ENCODE measurements at places on chromosomes 4 and X. TPM values are rescaled to one million over a fixed set of nuclear protein-coding genes. Genes with fewer than 3 reads are reported as not detected.

The GABRA4 gene
- total RNA-seq: 0.19 TPM

The SUPT20HL1 gene
- 0.15 TPM for total RNA-seq

The PCDH10 gene
- total RNA-seq: 23.0 TPM

The BEX1 gene
- 0.48 TPM for total RNA-seq

The FATE1 gene
- total RNA-seq: not detected

The RAB9B gene
- total RNA-seq: 6.5 TPM

The PAGE2 gene
- not detected for total RNA-seq

The KDR gene
- 18.8 TPM for total RNA-seq

The MPC1L gene
- total RNA-seq: not detected

The GPR50 gene
- total RNA-seq: not detected

The MMGT1 gene
- total RNA-seq: 33.1 TPM

- H3K27ac ChIP-seq: no peak overlapping the region
- no peak overlapping the region for H3K4me3 ChIP-seq
- no peaks in the 10 kb centered on the region for H3K27me3 ChIP-seq
- peaks cover 7% of the 10 kb centered on the region for H3K4me1 ChIP-seq
These were observed 31.4 kb downstream of the SH3RF1 start for GRCh38 chr4:169239221-169239905.

- no peaks in the 10 kb centered on the region for H3K27me3 ChIP-seq
- H3K36me3 ChIP-seq: no peaks in the 10 kb centered on the region
- no peak overlapping the region for H3K27ac ChIP-seq
- peaks cover 3% of the 10 kb centered on the region for H3K4me1 ChIP-seq
These were observed 15.1 kb downstream of the RAPGEF2 start for GRCh38 chr4:159117968-159118367.

- no peaks in the 10 kb centered on the region for H3K36me3 ChIP-seq
- no peaks in the 10 kb centered on the region for H3K4me1 ChIP-seq
- H3K27ac ChIP-seq: no peak overlapping the region
- no peaks in the 10 kb centered on the region for H3K27me3 ChIP-seq
These were observed 27.0 kb upstream of the RAB28 start for GRCh38 chr4:13511101-13511500.

GRCh38 chr4:88792268-88792781, 94.7 kb upstream of the NAP1L5 start:
- DNase-seq: no peak
- H3K27me3 ChIP-seq: no peaks in the 10 kb centered on the region
- H3K4me1 ChIP-seq: peaks cover 3% of the 10 kb centered on the region
- peaks cover 3% of the 10 kb centered on the region for H3K36me3 ChIP-seq
- no peak overlapping the region for H3K4me3 ChIP-seq

DNA sequence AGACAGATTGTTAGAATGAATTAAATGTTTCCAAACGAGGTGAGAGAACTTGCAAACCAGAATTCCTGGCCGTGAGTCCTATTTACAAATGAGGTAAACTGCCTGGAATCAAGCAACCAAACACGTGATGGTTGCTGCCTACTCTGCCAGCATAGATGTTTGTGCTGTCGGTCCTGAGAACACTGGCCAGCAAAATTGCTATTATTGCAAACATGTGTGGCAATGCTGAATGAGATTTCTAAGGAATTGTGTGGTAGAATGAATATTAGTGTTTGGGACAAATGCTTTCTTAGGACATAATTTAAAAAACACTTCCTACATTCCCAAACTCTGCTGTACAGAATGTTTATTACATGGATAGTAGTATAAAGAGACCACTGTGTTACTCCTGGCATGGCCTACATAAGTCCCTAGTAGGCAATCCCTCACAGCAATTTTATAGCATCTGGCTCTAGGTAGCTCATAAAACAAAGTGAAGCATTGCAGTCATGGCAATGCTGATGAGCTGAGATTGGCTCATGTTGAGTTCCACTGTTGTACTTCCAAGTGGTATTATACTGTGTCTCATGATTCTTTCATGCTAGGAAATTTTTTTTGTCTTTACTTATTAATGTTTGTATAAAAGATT, 605.2 kb upstream of the EPHA5 start:
- no peak overlapping the region for H3K27ac ChIP-seq
- H3K4me1 ChIP-seq: no peaks in the 10 kb centered on the region
- DNase-seq: no peak
- H3K4me3 ChIP-seq: no peak overlapping the region
- no peaks in the 10 kb centered on the region for H3K36me3 ChIP-seq
- no peaks in the 10 kb centered on the region for H3K27me3 ChIP-seq

- no peaks in the 10 kb centered on the region for H3K27me3 ChIP-seq
- H3K4me3 ChIP-seq: peak overlapping the region; percentile 13
- no peaks in the 10 kb centered on the region for H3K36me3 ChIP-seq
- DNase-seq: peak; percentile 48
- H3K4me1 ChIP-seq: no peaks in the 10 kb centered on the region
These were observed 1.1 kb upstream of the FGF16 start for GRCh38 chrX:77446029-77446585.

GRCh38 chrX:66203114-66203513, 39.1 kb downstream of the HEPH start:
- H3K4me1 ChIP-seq: no peaks in the 10 kb centered on the region
- H3K27me3 ChIP-seq: no peaks in the 10 kb centered on the region
- H3K4me3 ChIP-seq: no peak overlapping the region
- no peaks in the 10 kb centered on the region for H3K36me3 ChIP-seq

- DNase-seq: no peak
- H3K4me3 ChIP-seq: no peak overlapping the region
- no peaks in the 10 kb centered on the region for H3K27me3 ChIP-seq
- H3K36me3 ChIP-seq: no peaks in the 10 kb centered on the region
- H3K27ac ChIP-seq: no peak overlapping the region
- H3K4me1 ChIP-seq: no peaks in the 10 kb centered on the region
These were observed 40.3 kb downstream of the ATP2B3 start for GRCh38 chrX:153557618-153558355.

DNA sequence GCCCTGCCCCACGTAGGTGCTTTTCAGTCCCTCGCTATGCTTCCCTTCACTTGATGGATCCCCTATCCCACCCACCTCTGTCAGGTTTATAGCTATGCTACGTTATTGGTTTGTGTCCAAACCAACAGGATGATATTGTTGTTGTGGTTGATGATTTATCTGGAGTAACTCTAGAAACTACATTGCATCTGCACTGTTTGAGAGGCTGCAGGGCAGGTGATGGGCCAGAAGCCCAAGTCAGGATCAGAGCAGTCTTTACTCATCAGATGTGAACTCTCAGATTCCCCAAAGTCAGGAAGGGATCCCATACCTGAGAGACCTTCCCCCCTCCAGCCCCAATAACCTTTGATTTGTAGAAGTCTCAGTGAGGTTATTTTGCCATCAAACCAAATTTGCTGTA, 34.7 kb downstream of the ARX start:
- no peaks in the 10 kb centered on the region for H3K36me3 ChIP-seq
- H3K4me1 ChIP-seq: no peaks in the 10 kb centered on the region
- no peak for DNase-seq
- no peak overlapping the region for H3K4me3 ChIP-seq
- no peaks in the 10 kb centered on the region for H3K27me3 ChIP-seq

DNA sequence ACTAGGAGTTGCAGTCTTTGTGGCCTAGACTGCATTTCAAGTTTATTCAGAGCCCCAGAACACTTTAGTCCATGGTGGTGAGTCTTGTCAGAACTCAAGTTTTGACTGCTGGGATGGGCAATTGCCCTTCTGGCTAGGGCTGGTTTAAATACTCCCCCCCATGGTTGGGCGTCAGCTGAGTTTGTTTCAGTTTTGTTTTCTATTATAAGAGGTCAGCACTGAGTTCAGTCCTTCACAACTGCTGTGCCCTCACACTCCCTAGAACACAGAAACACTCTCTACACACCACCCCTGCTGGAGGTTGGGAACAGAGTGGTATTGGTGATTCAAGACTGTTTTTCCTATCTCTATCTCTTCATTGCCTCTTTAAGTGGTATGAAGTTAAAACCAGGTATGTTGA, 217.0 kb downstream of the GUCY2F start:
- DNase-seq: no peak
- H3K36me3 ChIP-seq: no peaks in the 10 kb centered on the region
- H3K27ac ChIP-seq: no peak overlapping the region
- no peak overlapping the region for H3K4me3 ChIP-seq
- H3K27me3 ChIP-seq: no peaks in the 10 kb centered on the region

- no peak overlapping the region for H3K4me3 ChIP-seq
- no peaks in the 10 kb centered on the region for H3K27me3 ChIP-seq
- no peaks in the 10 kb centered on the region for H3K36me3 ChIP-seq
- no peaks in the 10 kb centered on the region for H3K4me1 ChIP-seq
- no peak overlapping the region for H3K27ac ChIP-seq
- DNase-seq: no peak
These were observed 18.9 kb upstream of the RASGEF1B start for GRCh38 chr4:81490403-81491160.

DNA sequence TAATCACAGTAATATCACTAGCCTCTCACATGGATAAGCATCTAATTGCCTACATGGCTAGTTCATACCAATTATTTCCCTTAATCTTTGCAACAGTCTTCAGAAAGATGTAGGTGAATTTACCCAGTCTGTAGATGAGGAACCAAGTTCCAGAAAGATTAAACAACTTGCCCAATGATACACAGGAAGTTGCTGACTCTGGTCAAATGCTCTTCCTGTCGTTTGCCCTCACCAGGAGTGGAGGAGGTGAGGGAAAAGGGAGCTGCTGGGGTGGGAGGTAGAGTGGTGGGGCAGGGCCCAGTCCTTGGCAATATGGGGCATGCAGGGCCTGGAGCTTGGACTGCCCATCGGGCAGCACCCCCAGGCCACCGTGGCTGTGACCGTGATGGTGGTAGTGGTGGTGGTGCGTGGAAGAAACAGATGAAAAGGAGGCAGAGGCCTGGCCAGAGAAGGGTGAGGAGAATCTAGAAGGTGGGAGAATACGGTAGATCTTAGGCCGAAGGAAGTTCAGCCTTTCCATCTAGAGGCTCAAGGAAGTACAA, 2.3 kb upstream of the KDM5C start:
- no peaks in the 10 kb centered on the region for H3K4me1 ChIP-seq
- H3K36me3 ChIP-seq: no peaks in the 10 kb centered on the region
- H3K4me3 ChIP-seq: no peak overlapping the region
- H3K27ac ChIP-seq: no peak overlapping the region
- H3K27me3 ChIP-seq: no peaks in the 10 kb centered on the region

DNA sequence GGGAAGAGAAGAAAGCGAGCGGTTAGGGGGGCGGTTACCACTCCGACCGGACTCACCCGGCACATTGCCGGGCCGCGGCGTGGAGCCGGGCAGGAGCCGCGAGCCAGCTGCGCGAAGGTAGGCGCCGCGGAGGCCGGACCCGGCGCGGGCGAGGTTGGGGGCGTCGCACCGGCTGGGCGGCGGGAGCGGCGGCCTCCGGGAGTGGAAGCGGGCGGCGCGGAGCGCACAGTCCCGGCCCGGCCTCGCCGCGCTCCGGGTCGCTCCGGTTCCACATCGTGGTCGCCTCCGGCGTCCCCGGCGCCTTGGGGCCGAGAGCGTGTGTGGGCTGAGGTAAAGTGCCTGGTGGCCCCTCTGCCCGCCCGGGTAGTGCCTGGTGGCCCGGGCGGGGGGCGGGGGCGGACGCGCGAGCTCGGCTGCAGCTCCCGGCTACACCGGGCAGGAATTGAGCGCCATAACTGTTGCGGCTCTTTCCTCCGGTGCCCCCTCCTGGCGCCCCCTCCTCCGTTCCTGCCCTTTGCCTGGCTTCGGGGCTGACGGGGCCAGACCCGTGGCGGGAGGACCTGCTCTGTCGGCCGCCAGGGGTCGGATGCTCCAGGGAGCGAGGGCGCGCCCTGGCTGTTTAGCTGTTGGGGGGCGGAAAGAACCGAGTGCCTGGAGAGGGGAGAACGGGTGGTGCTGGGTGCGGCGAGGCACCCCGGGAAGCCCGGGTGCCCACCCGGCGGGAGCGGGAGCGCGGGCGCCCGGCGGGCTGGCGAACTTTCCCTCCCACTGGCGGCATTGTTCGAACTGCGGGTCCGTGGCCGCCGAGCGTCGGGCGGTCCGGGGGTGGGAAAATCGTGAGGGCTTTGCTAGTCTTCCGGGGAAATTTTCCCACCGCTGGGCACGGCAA, 626 bp downstream of the JADE3 start:
- peak overlapping the region; percentile 61 for H3K27ac ChIP-seq
- no peaks in the 10 kb centered on the region for H3K27me3 ChIP-seq
- no peaks in the 10 kb centered on the region for H3K36me3 ChIP-seq
- DNase-seq: peak; percentile 54

DNA sequence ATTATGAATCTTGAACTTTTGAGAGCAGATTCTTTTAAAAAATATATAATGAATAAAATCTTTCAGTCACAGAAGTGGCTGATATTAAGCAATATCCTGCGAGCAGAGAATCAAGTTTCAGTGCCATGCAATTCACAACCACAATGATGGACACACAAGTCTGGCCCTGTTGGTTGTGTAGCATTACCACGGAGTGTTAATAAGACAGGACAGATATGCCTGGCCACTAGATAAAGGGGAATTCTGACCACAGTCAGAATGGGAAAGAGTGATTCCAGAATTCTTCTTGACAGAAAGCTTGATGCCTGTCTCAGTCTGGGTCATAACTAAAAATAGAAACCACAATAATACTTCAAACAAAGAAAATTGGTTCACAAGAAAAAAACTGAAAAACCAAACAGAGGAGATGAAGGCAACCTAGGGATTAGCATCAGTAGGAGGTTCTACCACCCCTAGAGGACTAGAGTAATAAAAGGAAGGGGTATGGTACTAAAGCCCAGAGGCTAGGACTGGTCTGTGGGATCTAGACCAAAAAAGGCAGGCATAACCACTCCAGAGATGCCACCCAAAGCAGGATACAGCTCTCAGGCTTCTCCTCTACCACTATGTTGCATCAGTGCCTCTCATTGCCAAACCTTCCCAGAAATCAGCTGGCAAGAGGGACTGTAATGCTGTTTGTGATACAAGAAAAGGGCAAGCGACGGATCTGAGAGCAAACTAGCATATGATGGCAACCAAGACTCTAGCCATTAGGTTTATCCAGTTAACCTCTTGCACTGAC, 59.0 kb downstream of the RNF150 start:
- H3K4me1 ChIP-seq: peaks cover 3% of the 10 kb centered on the region
- no peaks in the 10 kb centered on the region for H3K36me3 ChIP-seq
- H3K4me3 ChIP-seq: no peak overlapping the region
- H3K27me3 ChIP-seq: no peaks in the 10 kb centered on the region

GRCh38 chrX:100296183-100296753, 113.8 kb downstream of the PCDH19 start:
- H3K4me1 ChIP-seq: no peaks in the 10 kb centered on the region
- H3K4me3 ChIP-seq: no peak overlapping the region
- no peak overlapping the region for H3K27ac ChIP-seq
- no peaks in the 10 kb centered on the region for H3K36me3 ChIP-seq
- H3K27me3 ChIP-seq: no peaks in the 10 kb centered on the region
- no peak for DNase-seq

DNA sequence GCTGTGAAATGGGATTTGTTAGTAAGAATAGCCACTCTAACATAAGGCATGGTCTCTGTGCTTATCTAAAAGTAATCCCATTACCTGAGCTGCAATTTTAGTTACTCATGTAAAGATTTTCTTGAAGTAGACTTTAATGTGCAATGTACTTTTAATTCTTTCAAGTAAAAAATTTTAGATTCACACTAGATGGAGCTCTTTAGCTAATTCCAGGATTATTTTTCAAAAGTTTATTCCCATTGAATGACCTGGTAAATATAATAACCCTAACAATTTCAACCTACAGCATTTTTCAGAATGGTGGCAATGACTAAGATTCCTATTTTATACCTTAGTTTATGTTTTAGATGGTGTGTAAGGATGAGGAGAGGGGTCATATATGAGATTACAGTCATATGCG, 18.1 kb downstream of the USP38 start:
- no peaks in the 10 kb centered on the region for H3K36me3 ChIP-seq
- no peak overlapping the region for H3K4me3 ChIP-seq
- no peak overlapping the region for H3K27ac ChIP-seq
- no peaks in the 10 kb centered on the region for H3K27me3 ChIP-seq
- H3K4me1 ChIP-seq: no peaks in the 10 kb centered on the region

- H3K4me3 ChIP-seq: no peak overlapping the region
- H3K27me3 ChIP-seq: no peaks in the 10 kb centered on the region
- no peaks in the 10 kb centered on the region for H3K4me1 ChIP-seq
- no peak overlapping the region for H3K27ac ChIP-seq
These were observed 9.7 kb upstream of the TSR2 start for GRCh38 chrX:54430519-54430918.

All from aorta (tissue), 5 donors.